NCI-H187 treated with DMSO at 0.1 percent for 48 hours (cell line): ENCODE measurements at places on chromosomes 1 and 21.

DNA sequence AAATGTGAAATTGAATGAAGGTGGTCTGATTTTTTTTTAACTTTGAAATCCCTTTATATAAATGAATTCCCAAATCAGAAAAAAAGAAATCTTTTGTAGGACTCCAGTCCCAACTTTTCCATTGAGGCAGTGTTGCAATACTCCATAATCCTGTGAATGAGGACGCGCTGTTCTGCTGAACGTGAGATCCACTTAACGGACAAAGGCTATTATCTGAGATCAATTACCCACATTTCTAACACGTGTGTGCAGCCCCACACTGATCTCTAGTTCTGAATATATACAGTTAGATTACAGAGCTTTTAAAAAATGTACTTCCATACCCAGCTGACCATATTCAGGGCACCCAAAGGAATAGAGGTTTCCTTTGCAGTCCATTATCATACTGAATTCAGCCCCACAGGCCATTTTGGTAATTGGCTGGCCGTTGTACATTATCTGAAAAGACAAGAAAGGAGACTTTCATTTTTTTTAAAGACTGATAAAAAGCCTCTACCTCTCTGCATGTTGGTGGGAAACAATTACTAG lies 19.0 kb downstream of the RCC2 start:
- DNase-seq: no peak

DNA sequence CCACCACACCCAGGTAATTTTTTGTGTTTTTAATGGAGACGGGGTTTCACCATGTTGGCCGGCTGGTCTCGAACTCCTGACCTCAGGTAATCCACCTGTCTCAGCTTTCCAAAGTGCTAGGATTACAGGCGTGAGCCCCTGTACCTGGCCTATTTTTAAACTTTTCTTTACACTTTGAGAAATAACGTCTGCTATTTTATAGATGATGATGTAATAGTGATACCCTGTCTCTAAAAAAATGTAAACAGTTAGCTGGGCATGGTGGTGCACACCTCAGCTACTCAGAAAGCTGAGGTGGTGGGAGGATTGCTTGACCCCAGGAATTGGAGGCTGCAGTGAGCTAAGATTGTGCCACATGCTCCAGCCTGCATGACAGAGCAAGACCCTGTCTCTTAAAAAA lies 47.9 kb downstream of the RALGPS2 start:
- DNase-seq: no peak

DNA sequence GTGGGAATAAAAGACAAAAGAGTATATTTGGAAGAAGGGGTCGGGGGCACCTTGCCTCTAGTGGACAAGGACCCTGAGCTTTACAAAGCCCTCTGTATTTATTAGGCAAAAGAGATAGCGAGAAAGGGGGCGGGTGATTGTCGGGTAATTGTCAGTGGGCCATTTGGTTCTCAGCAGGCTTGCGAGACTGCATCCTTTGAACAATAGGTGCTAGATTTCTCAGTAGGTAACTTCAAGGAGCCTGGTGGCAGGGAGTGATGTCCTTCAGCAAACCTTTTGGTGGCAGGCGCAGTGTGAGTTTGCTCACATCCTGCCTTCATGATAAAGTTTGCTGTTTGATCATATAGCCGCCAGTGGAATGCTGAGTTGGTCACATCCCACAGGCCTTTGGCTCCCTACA lies 71.4 kb downstream of the AXDND1 start:
- DNase-seq: no peak

- no peak for DNase-seq
These were observed 4.4 kb upstream of the RUNX1 start for GRCh38 chr21:35053356-35054096.

DNA sequence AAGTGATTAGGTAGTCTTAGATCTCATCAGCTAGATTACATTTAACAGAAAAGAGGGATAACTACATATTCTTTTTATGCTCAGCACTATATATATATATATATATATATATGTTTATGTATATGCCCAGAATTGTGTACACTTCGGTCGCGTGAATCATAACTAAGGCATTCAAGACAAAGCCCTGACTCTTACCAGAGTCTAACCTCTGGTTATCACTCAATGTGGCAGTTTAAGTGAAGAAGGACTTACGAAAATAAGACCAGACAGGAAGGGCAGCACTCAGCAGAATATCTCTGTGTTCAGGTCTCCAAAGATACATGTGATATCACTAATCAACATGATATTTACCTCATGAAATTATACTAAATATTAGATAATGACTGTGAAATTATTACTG lies 1326.7 kb downstream of the MRPL39 start:
- DNase-seq: no peak

GRCh38 chr21:20968391-20968790 lies 29.8 kb upstream of the NCAM2 start:
- DNase-seq: no peak

DNA sequence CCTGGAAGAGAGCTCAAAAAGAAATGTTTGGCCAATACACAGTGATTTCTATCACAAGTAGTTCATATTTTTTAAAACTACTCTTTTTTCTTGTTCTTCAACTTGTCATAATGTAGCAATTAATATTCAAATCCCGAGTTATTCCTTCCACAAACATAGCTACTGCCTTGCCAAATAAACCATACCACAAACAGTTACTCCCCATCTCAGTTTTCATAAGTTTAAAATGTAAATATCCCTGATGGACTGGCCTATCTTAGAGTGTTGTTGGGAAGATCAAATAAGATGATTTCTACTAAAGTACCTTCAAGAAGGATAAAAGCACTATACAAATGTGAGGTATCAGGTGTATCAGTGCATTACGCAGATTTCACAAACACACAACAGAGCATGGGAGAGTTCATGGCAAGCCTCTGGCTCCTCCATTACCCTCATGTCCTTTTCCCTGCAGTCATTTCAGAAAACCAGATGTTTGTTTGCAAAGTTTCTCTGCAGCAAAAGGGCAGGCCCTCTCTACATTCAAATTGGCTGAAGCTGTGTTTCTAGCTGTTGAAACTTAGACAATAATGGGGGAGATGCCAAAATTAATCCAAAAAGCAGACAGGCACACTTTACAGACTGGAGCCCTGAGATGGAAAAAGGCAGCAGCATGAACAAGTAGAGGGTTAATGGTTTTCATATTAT lies 16.1 kb downstream of the WLS start:
- no peak for DNase-seq

DNA sequence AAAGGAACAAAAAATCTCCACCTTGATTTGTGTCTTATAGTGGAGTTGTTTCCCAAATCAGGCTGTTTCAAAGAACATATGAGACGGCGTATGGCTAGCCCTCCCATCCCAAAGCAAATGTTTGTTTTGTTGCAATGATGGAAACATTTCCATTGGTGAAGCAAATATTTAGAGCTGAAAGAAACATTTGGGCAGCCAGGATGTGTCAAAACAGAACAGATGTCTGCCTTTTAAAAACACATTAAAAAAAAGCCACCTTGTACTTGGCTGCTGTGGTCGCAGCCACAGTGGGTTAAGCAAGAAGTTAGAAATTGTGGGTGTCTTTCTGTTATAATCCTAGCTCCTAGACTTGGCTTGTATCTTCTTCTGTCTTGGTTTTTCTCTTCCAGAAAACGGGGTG lies 116.3 kb downstream of the PEX14 start:
- DNase-seq: no peak

DNA sequence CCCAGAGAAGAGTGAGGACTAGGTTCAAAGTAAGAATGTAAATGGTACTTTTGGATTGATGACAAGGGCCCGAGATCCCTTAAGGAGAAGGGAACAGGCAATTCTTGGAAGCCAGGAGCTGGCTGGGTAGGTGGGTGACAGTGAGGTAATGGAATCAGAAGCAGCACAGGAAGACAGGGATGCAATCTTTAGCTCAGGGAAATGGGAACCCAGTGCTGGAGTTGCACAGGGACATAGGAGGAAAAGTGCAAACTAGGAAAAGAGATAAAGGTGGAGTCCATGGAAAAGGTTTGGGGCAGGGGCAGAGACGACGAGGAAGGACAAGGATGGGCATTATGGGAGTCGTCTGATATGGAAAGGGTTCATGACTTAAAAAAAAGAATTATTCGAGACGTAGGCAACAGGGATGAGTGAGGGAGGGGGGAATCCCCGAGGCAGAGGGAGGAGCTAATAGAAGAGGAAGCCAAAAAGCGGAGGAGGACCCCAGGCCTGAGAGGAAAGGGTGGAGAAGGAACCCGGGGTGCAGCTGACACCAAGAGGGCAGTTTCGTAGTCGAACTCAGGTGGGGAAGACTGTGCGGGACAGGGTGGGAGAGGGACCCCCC lies 495 bp downstream of the PI4KB start:
- DNase-seq: no peak

- no peak for DNase-seq
These were observed 15.4 kb downstream of the SLX9 start for GRCh38 chr21:44955141-44955797.

GRCh38 chr1:125119024-125119441 lies 3934.3 kb downstream of the SRGAP2C start:
- DNase-seq: no peak

GRCh38 chr1:92485381-92486250 lies 1.1 kb downstream of the GFI1 start:
- no peak for DNase-seq

GRCh38 chr21:45863751-45864150 lies 117.8 kb upstream of the COL6A1 start:
- no peak for DNase-seq

GRCh38 chr1:200334661-200335256 lies 75.1 kb downstream of the ZNF281 start:
- DNase-seq: no peak

- no peak for DNase-seq
These were observed 2.4 kb downstream of the RAB7B start for GRCh38 chr1:206000641-206001339.

- no peak for DNase-seq
These were observed 375.6 kb upstream of the PRMT6 start for GRCh38 chr1:106680776-106681344.

DNA sequence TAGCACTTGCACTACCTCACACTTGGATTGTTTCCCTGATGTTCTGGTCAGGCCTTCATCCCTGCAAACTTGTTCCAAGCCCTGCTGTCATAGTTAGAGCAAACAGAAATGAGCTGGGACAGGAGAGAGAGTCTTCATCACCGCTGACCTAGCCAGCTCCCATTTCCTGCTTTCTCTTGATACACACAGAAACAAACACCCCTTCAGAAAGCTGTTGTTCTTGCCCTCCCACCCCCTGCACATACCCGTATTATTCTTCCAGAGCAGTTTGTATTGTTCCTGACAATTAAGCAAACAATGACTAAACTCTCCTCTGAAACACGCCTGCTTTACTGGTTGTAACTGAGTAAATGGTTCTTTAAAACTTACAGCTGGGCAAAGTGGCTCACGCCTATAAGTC lies 2.9 kb upstream of the SYT2 start:
- no peak for DNase-seq
